Astrocyte of the spinal cord (primary cell): ENCODE measurements at places on chromosomes 16 and 17.

GRCh38 chr16:21650521-21650920 lies 1.9 kb downstream of the IGSF6 start:
- no peak for DNase-seq

- DNase-seq = no peak
Measured at GRCh38 chr16:52963212-52963854, 89.4 kb downstream of the CHD9NB start.

GRCh38 chr17:79114458-79115301 lies 40.1 kb downstream of the ENGASE start:
- no peak for DNase-seq

- no peak for DNase-seq
Measured at GRCh38 chr16:268141-269053, 7.3 kb downstream of the RGS11 start.

GRCh38 chr17:80732268-80732667 lies 187.6 kb downstream of the RPTOR start:
- peak; percentile 65 for DNase-seq

- DNase-seq = no peak
Measured at GRCh38 chr17:65609749-65610148, 48.3 kb upstream of the AXIN2 start.

DNA sequence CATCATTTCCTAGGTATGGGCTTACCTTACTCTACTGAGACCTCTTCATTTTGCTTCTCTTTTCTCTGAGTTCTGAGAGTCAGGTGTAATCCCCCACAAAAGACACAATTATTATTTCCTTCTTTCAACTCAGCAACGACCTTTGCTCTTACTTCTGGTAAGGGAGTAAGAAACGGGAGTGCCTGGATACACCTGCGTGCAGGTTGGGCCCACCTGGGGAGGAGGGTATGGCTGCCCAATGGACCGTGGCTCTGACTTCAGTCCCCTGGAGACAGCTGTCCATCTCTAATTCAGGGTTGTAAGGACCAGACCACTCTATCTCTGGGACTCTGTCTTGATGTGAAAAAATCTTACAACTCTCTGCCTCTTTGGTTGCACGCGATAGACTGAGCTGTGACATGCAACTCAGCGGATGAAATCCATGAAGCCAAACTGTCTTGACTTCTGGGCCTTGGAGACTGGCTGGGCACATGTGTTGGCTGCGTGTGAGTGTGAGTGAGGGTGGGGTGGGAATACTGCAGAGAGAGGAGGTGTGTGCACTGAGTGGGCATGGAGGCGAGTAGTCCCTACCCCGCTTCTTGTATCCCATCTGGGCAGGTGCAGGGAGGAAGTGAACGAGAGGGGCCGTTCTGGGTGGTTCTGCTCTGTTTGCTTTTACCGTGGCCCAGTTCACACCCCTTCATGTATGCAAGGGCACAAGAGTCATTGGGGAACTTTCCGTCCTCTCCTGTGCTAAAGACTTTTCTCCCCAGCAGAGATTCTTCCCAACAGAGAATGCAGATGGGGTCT lies 1.2 kb downstream of the TMEM238L start:
- no peak for DNase-seq

DNA sequence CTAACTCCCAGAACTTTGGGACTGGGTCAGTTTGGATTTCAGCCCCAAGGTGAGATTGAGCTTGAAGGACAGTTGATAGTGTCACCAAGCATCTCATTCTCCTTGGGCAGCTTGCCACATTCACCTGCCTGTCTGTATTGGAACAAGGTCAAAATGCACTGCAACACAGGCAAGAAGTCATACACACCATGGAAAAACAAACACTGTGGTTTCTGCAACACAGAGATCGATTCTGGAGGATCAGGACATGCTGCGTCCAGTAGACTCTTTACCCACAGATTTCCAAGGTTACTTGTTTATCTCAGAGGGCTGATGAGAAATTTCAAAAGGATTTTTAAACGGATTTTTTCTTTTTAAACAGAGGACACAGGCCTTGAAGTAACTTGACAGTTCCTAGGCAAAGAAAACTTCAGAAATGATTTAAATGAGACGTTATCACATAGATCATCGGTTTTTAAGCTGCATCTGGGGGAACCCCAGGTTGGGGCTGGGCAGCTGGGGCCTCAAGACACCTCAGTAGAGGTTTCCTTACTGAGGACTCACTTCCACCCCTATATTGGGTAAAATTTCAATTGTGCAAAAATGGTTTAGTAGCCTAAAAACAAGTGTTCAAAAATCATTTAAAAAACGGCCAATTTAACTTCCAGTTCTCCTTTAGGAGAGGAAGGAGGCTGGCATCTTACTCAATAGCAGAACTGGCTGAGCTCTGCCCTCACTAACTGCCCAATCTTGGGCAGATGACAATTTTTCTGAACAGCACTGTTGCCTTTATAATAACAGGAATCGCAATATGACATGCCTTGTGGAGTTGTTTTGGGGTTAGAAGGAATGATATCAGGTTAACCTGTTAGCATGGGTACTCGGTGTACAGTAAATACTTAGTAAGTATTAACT lies 299.3 kb downstream of the XYLT1 start:
- no peak for DNase-seq

GRCh38 chr16:56330476-56330875 lies 94.9 kb downstream of the AMFR start:
- DNase-seq = no peak

DNA sequence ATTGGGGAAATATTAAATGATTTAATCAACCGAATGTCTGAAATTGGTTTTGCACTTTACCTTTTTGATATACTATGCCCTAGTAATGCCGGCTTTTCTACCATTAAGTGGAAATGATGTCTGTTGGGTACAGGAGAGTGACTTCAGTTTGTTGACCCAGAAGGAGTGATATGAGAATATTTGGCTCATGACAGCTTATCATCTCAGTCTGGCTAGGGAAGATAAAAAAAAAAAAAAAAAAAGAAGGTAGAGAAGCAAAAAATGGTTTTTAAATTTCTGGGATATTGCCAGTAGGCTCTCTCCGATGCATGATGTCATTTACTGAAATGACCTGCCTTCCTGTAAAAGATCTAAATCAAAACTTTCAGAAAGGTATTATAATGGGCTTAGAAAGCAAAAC lies 69.0 kb downstream of the CNTNAP4 start:
- DNase-seq = no peak

DNA sequence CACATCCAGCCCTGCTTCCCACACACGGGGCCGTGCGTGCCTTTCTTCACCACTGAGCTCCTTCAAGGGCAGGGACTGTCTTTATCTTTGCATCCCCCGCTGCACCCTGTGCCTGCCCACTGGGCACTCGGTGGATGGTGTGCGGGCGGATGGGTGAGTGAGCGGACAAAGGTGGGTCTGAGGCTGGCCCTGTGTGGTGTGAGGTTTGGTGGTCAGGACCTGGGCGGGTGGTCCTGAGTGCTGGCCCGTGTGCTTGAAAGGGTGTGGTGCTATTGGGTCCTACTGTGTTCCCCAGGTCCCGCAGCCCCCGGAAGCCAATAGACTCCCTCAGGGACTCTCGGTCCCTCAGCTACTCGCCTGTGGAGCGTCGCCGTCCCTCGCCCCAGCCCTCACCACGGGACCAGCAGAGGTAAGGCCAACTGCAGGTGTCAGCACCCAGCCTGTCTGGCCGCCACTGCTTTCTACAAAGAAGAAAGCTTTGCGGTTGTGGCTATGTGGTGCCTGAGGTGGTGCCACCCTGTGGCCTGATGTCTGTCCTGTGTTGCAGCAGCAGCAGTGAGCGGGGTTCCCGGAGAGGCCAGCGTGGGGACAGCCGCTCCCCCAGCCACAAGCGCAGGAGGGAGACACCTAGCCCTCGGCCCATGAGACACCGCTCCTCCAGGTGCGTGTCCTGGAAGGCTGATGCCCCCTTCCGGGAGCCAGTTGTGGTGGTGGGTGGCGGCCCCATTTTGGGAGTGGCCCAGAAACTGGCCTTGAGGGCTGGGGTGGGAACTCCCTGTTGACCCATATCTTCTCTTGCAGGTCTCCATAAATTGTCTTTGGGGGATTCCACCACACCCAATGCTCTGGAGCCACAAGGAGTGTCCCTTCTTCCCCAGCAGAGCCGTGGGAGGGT lies 6.8 kb downstream of the ELOB start:
- DNase-seq = no peak

DNA sequence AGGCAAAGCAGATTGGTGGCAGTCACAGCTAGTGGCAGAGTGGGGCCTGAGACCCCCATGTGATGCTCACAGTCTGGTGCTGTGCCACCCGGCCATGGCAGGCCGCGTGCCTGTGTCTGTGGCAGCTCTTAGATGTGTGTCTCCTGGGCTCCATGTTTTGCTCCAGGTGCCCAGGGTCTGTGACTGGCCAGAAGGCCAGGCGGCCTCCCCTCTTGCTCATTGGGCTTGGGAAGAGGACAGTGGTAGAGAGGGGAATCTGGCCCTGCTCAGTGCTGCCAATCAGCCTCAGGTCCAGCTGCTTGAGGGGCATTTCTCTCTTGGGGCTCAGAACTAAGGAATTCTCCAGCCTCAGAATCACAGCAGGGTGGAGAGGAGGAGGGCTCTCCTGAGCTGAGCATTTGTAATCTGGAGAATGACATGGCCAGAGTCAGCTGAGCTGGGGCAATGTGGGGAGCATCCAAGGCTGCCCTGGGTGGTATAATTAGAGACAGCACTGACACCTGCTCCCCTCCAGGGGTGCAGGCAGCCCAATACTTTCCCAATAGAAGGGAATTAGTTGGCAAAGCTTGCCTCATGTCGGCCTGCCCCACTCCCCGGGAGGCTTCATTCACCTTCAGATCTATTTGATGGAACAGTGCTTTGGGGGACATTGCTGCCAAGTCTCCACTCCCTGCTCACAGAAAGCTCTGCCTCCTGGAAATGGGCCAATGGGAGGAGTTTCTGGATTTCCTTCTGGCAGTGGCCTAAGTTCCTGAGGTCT lies 2.7 kb upstream of the LASP1NB start:
- peak; percentile 74 for DNase-seq

DNA sequence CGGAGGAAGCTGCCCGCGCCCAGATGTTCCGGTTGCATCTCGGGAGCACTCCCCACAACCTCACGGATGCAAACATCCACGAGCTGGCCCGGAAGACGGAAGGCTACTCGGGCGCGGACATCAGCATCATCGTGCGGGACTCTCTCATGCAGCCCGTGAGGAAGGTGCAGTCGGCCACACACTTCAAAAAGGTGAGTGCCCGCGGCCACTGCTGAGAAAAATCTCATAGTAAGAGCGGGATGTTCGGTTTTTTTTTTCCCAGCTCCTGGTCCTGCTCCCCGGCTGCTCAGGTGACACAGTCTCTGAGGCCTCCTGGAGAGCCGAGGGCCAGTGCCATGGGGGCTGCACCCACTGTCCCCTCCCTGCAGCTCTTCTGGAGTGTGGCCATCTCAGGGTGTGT lies 9.3 kb downstream of the PDF start:
- no peak for DNase-seq

DNA sequence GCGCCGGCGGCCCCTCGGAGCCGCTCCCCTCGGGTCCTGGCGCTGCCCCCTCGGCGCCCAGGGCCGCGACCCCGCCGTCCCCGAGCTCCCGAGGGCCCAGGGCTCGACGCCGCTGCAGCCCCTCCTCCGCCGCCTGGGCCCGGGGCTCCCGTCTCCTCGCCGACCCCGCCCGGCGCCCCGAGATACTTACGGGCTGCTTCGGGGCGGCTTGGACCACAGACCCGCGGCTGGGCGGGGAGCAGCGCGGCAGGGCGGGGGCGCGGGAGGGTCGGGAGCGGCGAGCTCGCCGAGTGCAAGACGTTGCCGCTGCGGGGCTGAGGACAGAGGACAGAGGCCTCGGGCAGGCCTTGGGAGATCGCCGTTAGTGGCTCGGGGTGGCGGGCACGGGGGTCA lies 290 bp downstream of the TOB1 start:
- no peak for DNase-seq

DNA sequence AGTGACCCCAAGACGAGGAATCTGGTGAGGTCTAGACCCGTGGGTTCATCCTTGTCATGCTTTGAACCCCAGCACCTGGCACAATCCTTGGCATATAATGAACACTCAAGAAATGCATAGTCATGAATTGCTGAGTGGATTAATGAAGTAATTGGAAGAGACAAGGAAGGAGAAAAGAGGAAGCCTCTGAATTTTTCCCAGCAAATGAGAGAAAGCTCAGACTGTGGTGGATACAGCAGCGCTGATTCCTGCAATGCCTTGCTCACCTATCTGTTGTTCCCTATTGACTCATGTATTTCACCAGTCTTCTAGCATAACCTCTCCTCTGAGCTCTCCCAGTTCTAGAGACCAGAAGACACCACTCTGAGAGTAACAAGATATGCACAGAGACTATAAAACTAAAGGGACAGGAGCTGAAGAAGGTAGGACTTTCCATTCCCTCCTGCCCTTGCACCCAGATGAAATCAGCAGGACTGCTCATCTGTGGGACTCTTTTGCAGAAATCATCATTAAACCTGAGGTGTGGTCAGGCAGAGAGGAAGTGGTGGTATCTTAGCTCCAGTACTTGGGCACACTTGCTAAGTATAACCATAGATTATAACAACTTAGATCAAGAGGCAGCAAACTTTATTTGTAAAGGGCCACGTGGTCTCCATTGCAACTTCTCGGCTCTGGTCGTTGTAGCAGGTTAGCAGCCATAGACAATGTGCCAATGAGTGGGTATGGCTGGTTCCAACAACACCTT lies 102.8 kb downstream of the MAF start:
- no peak for DNase-seq

DNA sequence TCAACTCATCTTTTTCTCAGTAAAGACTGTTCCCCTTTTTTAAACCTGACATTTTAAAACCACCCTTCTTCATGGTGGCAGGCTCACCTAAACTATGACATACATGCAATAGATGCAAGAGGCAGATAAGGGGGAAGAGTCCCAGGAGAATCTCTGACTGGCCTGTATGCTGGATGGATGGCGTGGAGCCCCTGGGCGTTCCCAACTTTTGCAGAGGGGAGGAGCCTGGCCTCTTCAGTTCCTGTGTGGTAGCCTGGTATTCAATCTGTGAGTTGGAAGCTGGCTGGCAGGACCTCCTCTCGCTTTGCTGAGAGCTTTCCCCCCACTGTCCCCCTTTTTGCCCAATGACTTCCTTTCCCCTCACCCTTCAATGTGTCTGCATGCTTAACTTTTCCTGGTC lies 217.6 kb upstream of the CA10 start:
- DNase-seq = no peak

- DNase-seq = no peak
Measured at GRCh38 chr16:16147316-16147999, 75.8 kb downstream of the ABCC6 start.

GRCh38 chr16:85094812-85095211 lies 17.5 kb downstream of the CIBAR2 start:
- no peak for DNase-seq

DNA sequence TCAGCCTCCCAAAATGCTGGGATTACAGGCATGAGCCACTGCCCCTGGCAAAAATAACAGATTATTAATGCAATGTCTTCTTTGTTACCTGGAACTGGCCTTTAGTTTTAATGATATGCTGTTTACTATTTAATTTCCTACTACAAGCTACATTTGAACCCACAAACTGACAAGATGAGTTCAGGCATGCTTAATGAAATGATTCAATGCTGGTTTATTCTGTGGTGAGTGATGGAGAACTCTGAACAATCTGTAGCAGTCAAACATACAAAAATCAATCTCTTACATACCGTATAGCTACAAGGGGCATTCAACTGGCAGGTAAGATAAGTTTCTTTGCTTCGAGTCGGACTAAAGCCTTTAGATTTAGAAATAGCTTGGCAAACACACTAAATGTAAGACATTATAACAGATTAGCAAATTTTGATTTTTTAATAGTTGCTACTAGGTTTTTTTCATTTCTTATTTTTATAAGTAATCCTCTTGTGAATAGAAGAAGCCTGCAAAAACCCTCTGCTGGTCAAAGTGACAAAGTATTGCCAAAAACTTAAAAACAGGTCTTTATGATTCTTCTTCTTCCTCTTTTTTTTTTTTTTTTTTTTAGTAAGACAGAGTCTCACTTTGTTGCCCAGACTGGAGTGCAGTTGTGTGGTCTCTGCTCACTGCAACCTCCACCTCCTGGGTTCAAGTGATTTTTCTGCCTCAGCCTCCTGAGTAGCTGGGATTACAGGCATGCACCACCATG lies 138.5 kb downstream of the SSH2 start:
- DNase-seq = no peak
